ENCODE measurements at places on chromosomes 16 and 17.

DNA sequence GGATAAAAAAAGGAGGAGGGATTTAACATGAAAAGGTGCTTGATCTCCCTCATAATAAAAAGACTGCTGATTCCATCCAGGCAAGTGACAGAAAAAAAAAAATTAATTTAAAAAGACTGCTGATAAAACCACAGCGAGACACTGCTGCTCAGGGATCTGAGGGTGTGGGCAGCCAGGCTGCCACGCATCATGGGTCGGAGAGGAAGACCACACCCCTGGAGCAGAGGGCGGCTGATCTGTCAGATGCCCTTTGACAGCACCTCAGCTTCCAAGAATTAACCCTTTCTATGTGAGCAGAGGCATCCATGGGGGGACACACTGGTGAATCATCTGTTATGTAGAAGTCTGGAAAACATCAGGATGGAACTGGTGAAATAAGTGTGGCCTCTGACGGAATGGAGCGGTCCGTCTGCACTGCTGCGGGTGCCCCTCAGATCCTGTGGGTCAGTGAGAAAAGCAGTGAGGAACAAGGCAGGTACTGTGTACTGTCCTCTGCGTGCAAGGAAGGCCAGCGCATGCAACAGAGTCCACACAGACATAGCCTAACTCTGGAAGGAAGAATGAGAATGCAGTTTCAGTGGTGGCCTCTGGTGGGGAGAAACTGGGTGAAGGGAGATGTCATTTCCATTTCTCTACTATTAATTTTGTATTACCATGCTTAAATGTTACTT, 19.8 kb downstream of the MAPT start:
- DNase-seq = no peak

DNA sequence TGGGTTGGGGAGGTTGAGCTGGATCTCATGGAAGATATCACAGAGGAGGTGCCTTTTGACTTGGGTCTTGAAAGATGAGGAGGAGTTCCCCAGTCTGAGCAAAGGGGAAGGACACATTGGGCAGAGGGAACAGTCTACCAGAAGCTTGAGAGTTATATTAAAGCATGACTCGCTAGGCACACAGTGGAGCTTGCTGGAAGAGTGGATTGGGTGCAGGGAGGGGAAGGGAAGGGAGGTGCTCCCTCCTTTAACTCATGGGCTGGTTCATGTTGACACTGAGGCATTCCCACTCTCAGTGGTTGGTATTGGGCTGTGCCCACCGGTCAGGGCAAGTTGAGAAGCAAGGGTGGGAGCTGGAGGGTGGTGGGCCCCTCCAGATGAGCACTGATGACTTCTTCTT, 5.9 kb downstream of the TMEM98 start:
- DNase-seq = no peak

DNA sequence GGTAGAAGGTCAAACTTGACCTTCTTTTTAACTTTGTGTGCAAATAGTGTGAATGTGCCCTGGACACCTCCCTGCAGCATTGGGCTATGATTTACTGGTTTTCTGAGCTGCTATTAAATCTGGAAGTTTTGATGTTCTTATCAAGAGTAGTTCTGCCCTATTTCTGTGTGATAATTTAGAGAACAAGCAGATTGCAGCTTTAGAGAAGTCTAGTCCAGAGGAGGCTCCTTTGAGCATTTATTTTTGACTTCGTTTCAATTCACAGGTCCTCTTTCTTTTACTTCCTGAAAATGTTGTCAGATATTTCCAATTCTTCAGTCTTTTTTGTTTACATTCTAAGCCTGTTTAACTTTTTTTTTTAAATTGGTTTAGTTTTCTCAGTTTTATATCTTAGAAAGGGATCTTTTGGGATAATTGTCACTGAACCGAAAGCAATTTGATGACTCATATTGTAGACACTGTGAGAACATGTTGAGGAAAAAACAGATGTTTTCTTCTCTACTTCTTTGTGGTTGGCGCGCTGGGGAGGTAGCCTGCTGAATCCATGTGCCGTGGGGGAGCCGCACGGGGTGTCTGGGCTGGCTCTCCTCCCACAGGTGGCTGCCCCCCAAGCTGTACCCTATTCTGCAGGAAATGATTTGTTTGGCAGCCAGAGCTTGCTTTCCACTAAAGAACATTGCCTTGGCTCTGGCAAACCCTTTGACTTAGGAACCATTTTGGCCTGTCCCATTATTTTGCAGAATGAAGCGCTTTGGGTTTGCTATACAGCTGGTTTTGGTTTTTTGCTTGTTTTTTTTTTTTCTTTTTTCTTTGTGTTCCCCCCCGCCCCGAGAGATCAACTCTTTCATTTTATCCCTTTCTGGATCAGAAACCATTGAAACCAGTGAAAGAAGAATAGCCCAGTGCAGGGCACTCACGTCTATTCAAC, 53.4 kb downstream of the MFSD11 start:
- peak; percentile 23 for DNase-seq

DNA sequence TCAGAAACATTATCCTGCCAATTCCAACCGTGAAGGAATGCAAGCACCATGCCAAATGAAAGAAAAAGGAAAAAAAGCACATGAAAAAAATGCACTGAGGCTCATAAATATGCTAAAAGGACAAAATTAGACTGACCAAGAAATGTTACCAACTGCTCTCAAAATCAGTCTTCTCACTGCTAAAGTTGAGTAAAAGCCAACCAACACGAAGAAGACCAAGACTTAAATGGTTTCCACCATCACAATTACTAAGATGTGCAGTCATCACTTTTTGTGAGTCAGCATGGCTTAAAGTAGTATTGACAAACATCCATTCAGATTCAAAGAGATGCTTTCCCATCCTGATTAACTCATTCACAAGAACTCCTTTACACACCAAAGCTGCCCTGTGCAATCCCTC, 16.4 kb downstream of the CDYL2 start:
- DNase-seq = no peak

- no peak for DNase-seq
Measured at GRCh38 chr16:30567991-30568638, 3.4 kb downstream of the ZNF688 start.

DNA sequence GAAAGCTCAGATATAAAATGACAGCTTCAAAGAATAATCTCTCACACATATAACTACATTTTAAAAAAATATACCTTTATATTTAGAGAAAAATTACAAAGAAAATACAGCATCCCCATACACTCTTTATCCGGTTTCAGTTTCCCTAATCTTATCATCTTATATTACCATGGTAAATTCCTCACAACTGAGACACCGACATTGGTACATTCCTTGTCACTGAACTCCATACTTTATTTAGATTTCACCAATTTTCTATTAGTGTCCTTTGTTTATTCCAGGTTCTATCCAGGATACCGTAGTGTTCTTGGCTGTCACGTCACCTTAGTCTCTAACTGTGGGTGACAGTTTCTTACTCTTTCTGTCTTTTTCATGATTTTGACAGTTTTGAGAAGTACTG, 22.0 kb upstream of the ABCA10 start:
- no peak for DNase-seq
